SHP77 (cell line): ENCODE measurements at places on chromosomes 12 and 14.

- no peak for DNase-seq
Observed at GRCh38 chr12:51972849-51973273, 21.4 kb downstream of the ACVR1B start.

DNA sequence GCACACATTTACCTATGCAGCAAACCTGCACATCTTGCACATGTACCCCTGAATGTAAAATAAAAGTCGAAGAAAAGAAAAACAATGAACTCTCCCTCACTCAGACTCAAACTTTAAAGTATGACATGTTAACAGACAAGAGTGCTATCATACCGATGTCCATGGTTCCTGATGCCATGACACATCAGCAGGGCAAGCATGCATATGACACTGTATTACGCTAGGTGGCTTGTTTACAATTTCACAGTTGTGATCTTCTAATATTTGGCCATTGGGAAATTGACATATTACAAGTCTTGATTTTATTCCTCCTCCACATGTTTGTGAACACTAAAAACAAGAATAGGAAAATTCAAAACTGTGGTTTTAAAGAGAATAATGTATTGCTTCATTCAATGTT is 126.6 kb downstream of the ADAMTS20 start:
- DNase-seq = no peak

GRCh38 chr12:91866566-91866965 is 279.1 kb downstream of the BTG1 start:
- DNase-seq = peak; percentile 62

GRCh38 chr12:46554460-46554859 is 181.9 kb upstream of the SLC38A2 start:
- no peak for DNase-seq

DNA sequence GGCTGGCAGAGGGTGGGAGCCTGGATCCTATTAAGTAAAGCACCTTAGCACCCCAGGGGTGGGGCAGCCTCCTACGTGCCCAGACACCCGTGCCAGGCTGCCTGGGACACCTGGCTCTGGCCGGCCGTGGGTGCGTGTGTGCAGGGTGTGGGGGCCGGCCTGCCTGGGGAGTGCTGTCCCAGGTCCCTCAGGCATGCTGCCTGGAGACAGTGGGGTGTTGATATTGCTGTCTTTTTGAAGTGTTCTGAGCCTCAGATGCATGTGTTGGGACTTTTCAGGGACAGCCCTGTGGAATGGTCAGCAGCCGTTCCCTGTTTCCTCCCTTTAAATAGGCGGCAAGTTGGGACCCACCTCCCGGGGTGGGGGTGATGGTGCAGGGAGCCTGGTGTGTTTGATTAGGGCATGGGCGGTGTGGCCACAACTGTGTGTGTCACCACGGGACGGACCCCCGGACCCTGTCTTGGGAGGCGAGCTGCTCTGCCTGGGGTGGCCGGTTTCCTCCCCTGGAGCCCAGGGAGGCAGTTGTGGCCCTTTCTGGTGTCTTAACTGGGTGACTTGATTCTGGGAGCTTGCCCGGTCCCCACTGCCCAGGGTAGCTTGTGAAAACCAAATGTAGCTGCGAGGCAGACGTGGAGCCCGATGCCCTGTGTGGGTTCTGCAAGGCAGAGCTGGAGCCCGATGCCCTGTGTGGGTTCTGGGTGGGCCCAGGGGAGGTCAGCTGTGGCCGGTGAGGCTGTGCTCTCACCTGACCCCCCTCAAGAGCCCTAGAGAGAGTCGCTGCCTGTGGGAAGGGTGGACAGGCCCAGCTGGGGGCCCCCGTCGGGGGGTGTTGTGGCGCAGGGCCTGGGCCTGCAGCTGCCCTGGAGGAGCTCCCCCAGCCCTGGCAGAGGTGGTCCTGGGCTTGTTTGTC is 8.2 kb downstream of the ULK1 start:
- DNase-seq = no peak

DNA sequence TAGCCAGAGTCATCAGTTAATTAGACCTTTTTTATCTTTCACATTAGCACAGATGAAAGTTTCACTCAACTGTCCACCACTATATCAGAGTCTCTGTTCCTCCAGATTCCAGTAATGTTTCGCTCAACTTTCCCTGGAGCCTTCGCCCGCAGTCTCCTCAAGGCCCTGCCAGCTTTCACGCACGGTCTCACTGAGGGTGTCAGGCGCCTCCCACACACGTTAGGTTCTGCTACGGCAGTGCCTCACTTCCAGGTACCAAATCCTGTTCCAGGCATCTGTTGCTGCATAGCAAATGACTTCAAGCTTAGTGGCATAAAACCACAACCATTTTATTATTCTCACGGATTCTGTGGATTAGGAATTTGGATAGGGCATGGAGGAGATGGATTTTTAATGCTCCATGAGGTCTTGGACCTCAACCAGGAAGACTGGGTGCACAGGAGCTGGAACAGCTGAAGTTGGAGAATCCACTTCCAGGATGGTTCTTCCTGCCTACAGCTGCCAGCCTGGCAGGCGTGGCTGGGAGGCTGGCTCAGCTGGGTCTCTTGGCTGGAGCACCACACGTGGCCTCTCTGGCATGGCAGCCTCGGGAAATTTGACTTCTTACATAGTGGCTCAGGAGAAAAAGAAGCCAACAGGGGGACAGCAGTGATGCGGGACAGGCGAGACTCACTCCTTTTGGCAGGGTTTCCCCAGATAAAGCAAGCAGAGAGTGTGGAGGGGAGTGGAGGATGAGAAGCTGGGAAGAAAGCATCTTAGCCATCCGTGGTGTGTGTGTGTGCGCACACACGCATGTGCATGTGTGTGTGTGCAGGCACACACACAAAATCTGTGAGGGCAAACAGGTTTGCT is 21.3 kb upstream of the BCDIN3D start:
- DNase-seq = no peak

DNA sequence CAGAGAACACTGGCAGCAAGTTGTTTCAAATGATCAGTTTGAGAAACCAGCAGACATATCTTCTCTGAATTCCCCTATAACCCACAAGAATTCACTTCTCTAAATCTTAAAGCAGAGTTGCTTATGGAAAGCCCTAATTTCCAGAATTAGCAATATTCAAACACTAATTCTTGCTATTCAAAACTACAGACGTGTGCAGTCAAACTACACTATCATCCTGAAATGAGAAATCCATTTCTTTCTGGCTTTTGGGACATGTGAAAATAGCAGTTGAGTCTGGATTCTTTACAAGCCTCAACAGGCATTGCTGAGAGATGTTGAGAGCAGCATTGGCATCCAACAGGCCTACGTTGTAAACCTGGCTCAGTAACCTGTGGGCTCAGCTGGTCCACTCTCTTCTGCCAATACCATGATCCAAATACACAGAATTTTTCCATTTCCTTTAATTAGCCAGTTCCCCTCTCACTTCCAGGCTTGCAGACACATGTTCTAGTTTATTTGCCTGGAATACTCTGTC is 74.6 kb upstream of the TMTC1 start:
- DNase-seq = no peak

GRCh38 chr12:6605421-6606330 is 1.5 kb downstream of the CHD4 start:
- DNase-seq = no peak

DNA sequence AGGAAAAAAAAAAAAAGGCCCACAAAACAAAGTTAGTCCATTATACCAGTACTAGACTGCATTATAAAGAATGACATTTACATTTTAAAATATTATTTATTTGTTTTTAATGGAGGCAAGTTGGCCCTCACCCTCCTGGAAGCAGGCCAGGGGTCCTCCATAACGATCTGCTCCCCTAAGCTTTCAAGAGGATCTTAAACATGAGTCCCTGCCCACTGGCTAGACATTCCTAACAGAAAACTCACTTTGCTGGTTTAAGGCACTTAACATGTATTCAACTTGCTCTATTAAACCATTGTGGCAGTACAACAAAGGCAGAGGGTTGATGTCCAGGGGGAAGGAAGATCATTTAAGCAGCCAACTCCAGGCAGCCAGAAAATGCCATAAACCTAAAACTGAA is 111.4 kb downstream of the STXBP6 start:
- no peak for DNase-seq

DNA sequence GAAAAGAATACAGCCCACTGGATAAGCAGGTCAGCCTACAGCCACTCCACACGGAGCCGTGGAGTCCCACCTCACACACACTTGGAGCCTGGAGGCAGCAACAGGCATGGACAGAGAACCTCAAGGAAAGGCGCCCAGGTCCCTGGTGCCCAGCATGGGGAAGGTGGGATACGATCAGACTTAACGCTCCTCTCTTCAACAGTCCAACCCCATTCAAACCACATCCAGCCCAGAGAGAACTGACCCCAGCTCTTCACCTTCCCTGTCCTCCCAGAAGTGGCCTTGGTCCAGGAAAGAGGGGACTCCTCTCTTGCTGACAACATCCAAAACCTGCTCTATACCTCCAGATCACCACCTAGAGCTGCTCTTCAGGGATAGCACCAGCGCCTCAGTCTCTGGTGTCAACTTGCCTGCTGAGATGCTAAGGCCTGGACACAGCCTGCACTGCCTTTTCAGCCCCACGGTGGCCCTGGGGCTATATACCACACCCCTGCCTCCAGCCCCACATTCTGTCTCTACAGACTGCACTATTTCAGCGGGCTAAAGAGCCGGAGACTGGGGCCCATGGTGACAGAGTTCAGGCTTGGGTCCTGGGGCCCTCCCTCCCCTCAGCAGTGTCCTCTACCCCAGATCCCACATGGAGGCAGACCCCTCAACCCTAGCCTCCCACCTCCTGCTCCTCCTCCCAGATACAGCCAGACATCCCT is 7.0 kb downstream of the ADCY6 start:
- DNase-seq = no peak

DNA sequence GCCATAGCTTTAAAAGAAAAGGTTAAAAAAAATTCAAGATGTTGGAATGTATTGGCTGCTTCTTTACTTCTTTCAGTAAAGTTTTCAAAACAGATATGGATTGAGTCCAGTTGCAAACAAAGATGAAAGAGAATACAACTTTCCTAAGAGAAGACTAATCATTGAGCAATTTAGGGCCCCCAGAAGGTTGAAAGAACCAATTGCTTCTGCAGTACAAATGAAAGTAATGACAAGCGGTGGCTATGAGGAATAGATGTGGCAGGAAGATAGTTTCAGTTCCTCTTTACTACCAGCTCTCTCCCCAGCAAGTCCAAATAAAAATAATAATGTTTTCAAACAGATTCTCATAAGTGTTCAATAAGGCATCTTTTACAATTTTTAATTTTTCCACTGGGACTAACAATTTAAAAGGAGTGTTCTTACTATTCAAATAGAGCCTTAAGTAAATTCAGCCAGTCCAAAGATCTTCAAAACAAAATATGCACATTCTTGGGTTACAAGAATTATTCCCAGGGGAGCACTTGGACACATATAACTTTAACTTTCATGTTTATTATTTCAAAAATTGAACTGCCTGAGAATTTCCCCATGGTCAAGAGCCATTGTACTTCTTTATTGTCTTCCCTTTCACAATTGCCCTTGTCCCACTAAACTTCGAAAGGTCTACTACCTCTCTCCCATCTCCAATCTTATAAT is 62.3 kb upstream of the PPP1R12A start:
- no peak for DNase-seq

DNA sequence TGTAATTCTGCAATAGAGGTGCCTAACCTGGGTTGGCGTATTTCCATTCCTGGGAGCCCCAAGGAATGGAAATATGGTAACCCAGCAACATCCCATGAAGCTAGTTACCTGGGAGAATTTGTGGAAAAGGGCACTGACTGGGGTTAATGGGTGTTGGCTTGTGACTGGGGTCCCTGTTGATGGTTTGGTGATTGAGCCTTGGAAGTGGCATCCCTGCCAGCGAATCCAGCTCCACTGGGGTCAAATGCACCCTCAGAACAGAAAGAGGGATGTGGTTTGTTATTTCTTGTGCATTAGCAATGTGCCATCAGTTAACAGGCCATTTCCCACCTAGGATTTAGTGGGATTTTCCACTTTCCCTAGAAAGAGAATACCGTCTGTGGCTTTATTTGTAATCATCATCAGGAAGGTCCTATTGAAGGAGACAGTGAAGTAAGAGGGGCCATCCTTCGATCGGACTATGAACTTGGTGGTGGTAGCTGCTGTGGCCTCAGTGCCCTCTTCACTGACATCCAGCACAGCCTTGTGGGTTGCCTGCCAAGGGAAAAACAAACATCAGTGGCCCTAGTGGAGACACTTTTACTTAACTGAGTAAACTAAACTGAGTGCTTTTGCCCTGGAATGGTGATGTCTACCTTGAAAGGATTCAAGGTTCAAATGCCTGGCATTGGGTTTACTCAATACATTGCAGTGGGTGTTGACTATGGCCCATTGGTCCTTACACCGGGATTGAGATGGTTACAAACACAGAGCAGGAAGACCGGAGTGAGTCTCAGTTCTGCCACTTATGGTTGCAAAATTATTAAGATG is 10.4 kb upstream of the SERPINA11 start:
- DNase-seq = no peak

GRCh38 chr12:7869137-7869536 is 3.6 kb downstream of the SLC2A14 start:
- DNase-seq = no peak

- no peak for DNase-seq
Observed at GRCh38 chr14:105842105-105842504, 315.7 kb downstream of the TMEM121 start.

GRCh38 chr14:94388384-94389103 is at the start of gene SERPINA1:
Gene SERPINA1 (minus strand): TSS chr14:94388602. CDS start chr14:94383237, 5,365 bp downstream.
- no peak for DNase-seq

GRCh38 chr12:104604070-104604994 is 147.6 kb downstream of the CHST11 start:
- DNase-seq = no peak

DNA sequence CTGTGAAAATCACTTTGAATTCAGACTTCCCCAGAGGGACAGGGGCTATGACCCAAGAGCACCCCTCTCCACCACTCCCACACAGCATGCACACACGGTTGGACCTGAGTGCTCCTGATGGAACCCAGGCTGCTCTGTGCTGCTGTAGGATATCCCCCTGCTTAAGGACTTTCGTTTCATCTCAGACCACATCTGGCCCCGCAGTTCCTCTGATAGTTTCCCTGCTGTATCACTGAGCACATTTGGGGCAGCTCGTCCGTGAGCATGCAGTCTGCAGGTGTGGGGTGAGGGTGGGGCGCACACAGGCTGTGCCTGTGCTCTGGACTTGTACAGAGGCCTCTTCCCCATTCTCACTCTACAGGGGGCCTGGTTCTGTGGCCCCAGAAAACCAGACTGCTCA is 345.2 kb upstream of the FKBP4 start:
- DNase-seq = no peak

DNA sequence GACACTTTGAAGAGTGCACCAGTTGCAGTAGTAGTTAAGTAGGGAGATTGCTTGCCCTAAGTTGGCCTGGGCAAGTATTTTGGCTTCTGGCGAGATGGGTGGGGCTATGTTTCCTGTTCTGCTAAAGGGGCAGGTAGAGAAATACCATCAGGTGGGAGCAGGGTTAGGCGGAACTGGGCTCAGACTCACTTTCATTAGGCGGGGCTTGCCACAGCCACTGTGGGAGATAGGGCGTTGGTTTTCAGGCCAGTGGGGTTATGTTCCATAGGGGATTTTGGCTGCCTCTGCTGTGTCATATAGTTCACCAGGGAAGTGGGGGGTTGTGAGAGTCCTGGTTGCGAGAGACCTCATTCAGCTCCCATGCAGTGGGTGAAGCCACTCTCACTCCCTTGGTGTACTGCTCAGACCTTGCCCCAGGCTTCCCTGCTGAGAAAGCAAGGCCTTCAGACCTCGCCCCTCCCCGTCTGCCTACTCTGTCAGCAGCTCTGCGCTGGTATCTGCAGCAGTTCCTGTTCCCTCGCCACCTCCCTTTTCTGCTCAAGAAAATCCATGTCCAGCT is 43.3 kb downstream of the AEBP2 start:
- DNase-seq = no peak

- no peak for DNase-seq
Observed at GRCh38 chr14:77889971-77890442, 90.1 kb downstream of the ADCK1 start.
